Activated T-cell treated with anti-CD3 and anti-CD28 coated beads for 1 hour (primary cell): ENCODE measurements at places on chromosomes 5 and 9.

DNA sequence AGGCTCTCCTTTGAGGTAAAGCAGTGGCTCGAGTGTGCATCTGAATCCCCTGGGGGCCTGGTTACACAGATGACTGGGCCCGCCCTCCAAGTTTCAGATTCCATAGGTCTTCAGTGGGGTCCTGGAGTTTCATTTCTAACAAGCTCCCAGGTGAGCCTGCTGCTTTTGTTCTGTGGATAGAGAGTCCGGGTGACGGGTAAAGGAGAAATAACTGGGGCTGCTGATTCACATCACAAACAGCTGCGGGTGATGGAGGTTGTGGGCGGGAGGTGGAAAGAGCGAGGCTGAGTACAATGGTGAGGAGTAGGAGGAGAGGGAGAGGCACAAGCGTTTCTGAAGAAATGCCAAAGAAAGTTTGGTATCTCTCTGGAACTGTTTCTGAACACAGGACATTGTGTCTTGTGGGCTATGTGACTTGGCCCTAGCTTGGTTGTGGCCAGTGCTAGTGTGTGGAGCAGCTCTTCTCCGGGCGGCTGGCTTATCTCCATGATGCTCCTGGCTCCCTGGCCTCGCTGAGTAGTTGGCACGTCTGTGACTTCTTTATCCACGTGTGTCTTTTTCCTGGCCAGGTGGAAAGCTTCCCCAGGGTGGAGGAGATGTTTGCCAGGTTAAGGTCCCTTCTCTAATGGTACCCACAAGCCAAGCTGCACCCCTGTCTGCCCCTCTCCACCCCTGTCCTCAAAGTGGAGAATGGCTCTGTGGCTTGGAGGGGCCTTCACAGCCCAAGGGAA lies 61.7 kb downstream of the HSPA4 start:
- DNase-seq = no peak

- DNase-seq = no peak
Observed at GRCh38 chr5:160640406-160640805, 211.6 kb downstream of the ATP10B start.

GRCh38 chr9:88821033-88821745 lies 170.1 kb upstream of the S1PR3 start:
- DNase-seq = no peak

DNA sequence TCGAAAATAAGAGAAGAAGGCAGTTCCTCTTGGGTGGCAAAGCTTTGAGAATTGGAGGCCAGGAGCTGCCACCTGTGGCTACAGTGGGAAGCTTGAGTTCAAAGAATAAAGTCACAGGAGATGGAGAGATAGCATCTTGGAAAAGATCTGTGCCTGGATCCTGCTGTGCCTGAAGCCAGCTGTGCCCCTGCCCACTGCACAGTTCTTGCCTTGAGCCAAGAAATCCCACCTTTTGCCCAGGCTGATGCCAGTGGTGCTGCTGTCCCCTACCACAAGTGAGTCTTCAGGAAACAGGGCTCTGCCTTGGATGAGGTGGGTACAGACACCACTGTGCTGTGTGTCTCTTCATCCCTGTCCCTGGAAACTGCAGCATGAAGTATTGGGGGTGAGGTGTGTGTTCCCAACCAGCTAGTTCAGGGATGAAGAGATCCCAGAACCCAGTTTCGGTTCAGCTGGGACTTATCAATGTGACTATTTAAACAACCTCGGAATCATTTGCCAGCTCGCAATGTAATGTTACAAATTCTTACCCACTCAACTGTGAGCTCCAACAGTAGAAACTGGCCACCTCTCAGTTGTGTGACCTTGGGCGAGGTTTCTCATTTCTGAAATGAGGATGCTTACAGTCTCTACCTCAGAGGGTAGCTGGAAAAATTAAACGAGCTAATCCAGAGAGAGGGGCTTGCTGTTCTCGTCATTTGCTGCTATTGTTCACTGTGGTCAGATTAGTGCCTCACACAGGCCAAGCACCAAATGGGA lies 5.9 kb downstream of the IER5L start:
- no peak for DNase-seq

GRCh38 chr5:14443671-14444093 lies 137.9 kb upstream of the OTULINL start:
- DNase-seq = no peak

DNA sequence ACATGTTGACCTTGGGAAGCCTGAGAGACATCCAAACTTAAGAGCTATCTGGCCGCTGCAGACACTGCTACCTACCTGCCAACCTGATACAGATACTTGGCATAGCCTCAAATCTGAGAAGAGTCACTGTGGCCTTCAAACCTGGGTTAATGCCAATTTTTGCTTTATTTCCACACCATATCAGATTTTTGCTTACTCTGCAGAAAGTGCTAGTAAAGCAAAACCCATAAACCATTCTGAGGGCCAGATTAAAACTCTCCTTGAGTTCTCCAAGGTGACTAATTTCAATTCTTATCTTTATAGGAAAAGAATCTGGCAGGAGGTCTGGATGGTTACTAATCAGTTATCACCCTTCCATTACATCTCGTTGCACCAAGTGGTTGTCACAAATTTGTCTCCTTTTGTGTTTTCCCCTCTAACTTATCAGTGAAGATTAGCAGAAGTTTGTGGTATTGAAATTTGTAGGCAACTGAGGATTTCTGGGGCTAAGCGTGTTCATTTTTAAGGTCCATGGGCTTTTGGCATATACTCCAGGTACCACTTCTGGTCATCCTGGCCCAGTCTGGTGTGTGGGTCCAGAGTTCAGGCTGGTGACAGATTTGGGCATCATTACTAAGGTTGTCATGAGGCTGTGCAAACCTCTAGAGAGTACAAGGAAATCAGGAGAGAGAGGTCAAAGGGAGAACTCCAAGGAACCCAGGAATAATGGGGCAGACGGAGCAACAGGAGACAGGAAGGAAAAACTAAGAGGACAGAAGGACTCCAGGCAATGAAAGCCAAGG lies 177.9 kb downstream of the TSSK1B start:
- DNase-seq = no peak

DNA sequence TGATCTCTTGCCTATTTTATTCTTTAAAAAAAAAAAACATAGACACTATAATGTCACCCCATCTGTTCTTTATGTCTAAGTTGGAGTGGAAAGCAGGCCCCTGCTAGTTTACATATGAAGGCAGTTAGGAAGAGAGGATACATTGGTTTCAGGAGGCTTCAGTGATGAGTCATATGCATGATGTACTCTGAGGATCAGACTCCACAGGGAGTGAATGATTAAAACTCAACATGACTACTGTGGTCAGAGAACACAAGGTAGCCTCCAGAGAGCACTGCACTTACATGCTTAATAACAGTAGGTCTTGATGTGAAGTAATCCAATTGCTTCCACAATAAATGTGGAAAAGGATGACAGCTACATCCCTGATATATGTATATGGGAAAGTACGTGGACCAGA lies 22.7 kb upstream of the FSTL4 start:
- DNase-seq = no peak

DNA sequence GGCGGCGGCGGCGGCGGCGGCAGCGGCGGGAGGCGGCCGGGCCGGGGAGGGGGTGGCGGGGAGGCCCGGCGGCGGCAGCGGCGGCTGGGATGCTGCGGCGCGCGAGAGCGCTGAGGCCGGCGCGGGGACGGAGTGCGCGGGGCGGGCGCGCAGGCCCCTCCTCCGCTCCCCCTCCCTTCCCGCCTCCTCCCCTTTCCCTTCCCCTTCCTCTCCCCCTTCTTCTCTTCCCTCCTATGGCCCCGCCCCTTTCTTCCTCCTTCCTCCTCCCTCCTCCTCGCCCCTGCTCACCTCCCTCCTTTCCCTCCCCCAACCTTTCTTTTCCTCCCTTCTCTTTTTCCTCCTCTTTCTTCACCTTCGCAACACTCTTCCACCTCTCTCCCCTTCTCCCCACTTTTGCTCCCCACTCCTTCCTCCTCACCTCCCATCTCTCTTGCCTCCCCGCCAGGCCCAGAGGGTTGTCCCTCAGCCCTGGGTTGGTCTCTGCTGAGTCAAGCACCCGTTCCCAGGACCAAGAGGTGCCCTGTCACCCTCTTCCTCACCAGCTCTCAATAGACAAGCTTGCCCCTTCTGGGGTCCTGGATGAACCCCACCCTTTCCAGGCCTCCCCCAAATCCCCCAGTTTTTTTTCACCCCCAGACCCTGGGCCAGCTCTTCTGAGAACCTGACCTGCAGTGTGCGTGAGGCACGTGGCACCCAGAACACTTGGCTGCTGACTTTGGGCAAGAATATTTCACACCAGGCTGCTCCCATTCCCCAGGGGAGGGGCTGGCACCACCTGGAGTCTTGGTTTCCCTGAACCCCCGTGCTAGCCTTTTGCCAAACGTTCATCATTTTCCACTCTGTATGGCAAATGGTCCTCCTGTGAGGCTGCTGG lies at the start of gene SEMA4D:
SEMA4D (minus strand) TSS at position 136 of the 874 bp plus-strand sequence. CDS start 92,657 bp downstream, outside the sequence.
- no peak for DNase-seq

GRCh38 chr9:95316794-95317118 lies 753 bp downstream of the FANCC start:
- DNase-seq = no peak

GRCh38 chr9:19424176-19424779 lies 15.5 kb downstream of the ACER2 start:
- no peak for DNase-seq

DNA sequence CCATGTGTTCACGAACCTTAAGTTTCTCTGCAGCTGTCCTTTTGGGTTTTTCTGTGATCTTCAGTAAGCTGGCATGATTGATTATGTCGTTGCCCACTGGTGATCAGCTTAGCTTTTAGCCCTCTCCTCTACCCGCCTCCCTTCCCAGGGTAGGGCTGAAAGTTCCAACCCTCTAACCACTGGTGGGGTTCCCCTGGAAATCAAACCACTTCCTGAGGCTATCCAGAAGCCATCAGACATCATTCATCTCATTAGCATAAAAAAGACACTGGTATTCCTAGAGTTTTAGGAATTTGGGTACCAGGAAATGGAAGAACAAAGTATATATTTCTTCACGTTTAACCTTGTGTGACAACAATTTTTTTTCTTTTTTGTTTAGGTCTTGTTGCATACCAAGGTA lies 29.8 kb downstream of the SPIN1 start:
- no peak for DNase-seq

DNA sequence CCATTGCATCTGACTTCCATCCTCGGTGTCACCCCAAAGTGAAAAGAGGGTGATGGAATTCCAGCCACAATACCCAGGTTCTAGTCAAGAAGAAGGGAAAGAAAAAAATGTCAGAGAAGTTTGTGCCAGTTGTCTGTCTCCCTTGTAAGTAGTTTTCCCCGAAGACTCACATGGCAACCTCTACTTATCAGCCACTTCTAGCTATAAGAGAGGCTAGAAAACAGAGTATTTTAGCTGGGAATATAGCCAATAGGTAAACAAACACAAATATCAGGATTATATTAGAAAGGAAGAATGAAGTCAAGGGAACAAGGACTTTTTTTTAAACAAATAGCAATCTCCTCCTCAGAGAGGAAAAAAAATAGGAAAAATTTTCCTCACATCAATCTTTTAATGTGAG lies 12.2 kb upstream of the ISL1 start:
- no peak for DNase-seq

GRCh38 chr5:79694183-79694582 lies 4.5 kb downstream of the CMYA5 start:
- DNase-seq = no peak

GRCh38 chr5:133450286-133450685 lies 162.1 kb downstream of the FSTL4 start:
- no peak for DNase-seq

DNA sequence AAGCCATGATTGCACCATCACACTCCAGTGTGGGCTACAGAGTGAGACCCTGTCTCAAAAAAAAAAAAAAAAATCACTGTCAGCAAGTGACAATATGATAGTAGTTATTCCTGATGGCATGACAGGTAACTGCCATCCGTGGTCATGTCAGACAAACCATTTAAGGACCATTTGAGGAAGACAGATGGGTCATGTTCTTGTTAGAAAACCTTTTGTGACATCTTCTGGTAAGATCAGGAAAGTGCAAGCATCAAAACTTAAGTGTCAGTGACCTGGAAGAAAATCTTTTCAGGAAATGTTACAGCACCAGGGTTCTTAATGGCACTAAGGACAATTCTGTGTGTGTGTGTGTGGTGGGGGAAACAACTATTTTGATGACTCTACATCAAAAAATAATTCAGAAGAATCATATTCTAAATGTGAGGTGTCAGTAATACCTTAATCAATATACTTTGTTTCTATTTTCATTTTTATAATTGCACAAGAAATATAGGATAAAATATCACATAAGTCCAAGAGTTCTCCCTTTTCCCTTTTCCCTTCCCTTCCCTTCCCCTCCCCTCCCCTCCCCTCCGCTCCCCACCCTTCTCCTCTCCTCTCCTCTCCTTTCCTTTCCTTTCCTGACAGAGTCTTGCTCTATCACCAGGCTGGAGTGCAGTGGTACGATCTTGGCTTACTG lies 17.8 kb downstream of the SLC38A9 start:
- no peak for DNase-seq

GRCh38 chr5:71529682-71530081 lies 57.5 kb upstream of the MCCC2 start:
- DNase-seq = no peak
